Activated naive CD8-positive, alpha-beta T cell treated with anti-CD3 and anti-CD28 coated beads for 36 hours (primary cell): ENCODE measurements at places on chromosomes 7 and 10. TPM values are rescaled to one million over a fixed set of nuclear protein-coding genes. Genes with fewer than 3 reads are reported as not detected.

The PRPS1L1 gene
- not detected for total RNA-seq

The CABCOCO1 gene
- total RNA-seq, result not detected

The PLEKHA1 gene
- 18.8 TPM for total RNA-seq

The AKR1C4 gene
- not detected for total RNA-seq

The CCL24 gene
- total RNA-seq, result not detected

The SLC29A3 gene
- total RNA-seq, result 4.3 TPM

The PRTFDC1 gene
- 2.8 TPM for total RNA-seq

The STAG3 gene
- 21.1 TPM for total RNA-seq

The DNAJB6 gene
- 78.0 TPM for total RNA-seq

- no peaks in the 10 kb centered on the region for H3K36me3 ChIP-seq
- H3K4me1 ChIP-seq, result no peaks in the 10 kb centered on the region
- no peak overlapping the region for H3K4me3 ChIP-seq
- DNase-seq, result no peak
- H3K27ac ChIP-seq, result no peak overlapping the region
These were observed 66.2 kb downstream of the FAM241B start for GRCh38 chr10:69696073-69696731.

GRCh38 chr10:52146766-52147165 is 167.3 kb upstream of the DKK1 start:
- DNase-seq, result no peak
- no peaks in the 10 kb centered on the region for H3K27me3 ChIP-seq
- H3K36me3 ChIP-seq, result no peaks in the 10 kb centered on the region
- no peak overlapping the region for H3K4me3 ChIP-seq

GRCh38 chr10:70714951-70715350 is 42.6 kb downstream of the ADAMTS14 start:
- H3K4me3 ChIP-seq, result no peak overlapping the region
- no peaks in the 10 kb centered on the region for H3K4me1 ChIP-seq
- no peak for DNase-seq
- no peaks in the 10 kb centered on the region for H3K27me3 ChIP-seq
- H3K27ac ChIP-seq, result no peak overlapping the region

GRCh38 chr10:76354212-76354738 is 922.9 kb downstream of the LRMDA start:
- H3K4me1 ChIP-seq, result no peaks in the 10 kb centered on the region
- DNase-seq, result no peak
- no peak overlapping the region for H3K27ac ChIP-seq

- peaks cover 2% of the 10 kb centered on the region for H3K4me1 ChIP-seq
- H3K36me3 ChIP-seq, result no peaks in the 10 kb centered on the region
- H3K4me3 ChIP-seq, result no peak overlapping the region
- no peak for DNase-seq
These were observed 43.8 kb downstream of the ENO4 start for GRCh38 chr10:116892907-116893685.

- H3K36me3 ChIP-seq, result no peaks in the 10 kb centered on the region
- DNase-seq, result no peak
- peaks cover 44% of the 10 kb centered on the region for H3K27me3 ChIP-seq
- H3K27ac ChIP-seq, result no peak overlapping the region
These were observed 50.4 kb downstream of the CFAP46 start for GRCh38 chr10:132892004-132892403.

- H3K4me3 ChIP-seq, result no peak overlapping the region
- no peaks in the 10 kb centered on the region for H3K4me1 ChIP-seq
- H3K36me3 ChIP-seq, result no peaks in the 10 kb centered on the region
- H3K27me3 ChIP-seq, result no peaks in the 10 kb centered on the region
These were observed 1050.5 kb upstream of the AUTS2 start for GRCh38 chr7:68547799-68548198.

- no peak overlapping the region for H3K4me3 ChIP-seq
- peaks cover 8% of the 10 kb centered on the region for H3K36me3 ChIP-seq
- no peak for DNase-seq
- no peak overlapping the region for H3K27ac ChIP-seq
- H3K4me1 ChIP-seq, result peaks cover 13% of the 10 kb centered on the region
- H3K27me3 ChIP-seq, result no peaks in the 10 kb centered on the region
These were observed 72.4 kb downstream of the TPST1 start for GRCh38 chr7:66277492-66277891.

GRCh38 chr10:71719042-71719441 is 536 bp downstream of the C10orf105 start:
- no peaks in the 10 kb centered on the region for H3K36me3 ChIP-seq
- H3K27me3 ChIP-seq, result no peaks in the 10 kb centered on the region
- DNase-seq, result no peak
- H3K4me1 ChIP-seq, result peaks cover 46% of the 10 kb centered on the region
- no peak overlapping the region for H3K27ac ChIP-seq
- H3K4me3 ChIP-seq, result no peak overlapping the region

DNA sequence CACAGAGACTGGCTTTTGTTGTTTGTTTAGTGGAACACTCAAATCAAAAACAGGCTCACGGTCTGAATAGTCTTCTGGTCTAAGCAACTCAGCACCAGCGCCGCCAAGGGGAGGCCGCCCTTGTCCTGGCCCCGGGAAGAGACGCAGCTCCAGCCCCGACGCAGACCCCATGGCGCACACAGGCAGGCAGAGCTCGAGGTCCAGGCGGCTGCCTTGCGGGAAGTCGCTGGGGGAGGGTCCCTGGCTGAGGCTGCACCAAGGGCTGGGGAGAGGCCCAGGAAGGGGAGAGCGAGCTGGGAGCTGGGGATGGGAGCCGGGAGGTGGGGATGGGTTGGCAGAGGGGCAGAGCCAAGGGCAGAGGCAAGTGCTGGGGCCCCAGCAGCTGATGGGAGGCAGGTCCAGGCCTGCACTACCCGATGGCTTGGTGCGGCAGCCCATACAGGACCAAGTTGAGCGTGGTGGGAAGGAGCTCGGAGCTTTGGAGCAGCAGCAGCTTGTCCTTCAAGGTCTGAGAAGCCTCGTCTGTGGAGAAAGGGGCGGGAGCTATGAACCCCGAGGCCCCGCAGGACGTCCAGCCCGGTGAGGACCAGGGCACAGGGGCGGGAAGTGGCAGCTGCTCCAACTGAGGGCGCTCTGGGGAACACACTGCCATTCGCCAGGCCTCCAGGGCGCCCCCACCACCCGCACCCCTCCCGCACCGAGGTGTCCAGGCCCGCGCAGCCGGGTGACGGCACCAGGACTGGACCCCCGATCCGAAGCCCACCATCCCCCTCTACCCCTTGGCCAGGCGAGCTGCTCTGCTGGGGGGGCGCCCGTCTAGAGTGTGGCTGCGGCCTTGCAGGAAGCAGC is 22.7 kb upstream of the NKX6-2 start:
- no peaks in the 10 kb centered on the region for H3K27me3 ChIP-seq
- no peaks in the 10 kb centered on the region for H3K4me1 ChIP-seq
- no peak for DNase-seq
- H3K36me3 ChIP-seq, result no peaks in the 10 kb centered on the region

DNA sequence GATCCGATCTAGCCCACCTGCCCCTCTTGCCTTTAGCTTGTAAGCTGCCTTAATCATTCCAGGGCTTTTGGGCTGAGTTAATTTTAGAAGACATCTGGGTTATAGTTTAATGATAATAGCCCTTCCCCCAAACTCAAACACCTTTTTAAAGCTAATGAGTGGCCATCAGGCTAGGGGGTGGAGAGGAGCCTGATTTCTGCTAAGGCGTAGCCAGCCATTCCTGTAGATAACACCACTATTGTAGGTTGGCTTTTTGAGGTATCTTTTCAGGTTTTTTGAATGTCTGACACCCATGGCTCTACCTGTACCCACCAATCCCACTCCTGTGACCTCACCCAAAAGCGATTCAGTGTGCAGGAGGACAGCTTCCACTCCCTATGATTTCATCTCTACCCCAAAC is 7.6 kb upstream of the SYPL1 start:
- no peak overlapping the region for H3K4me3 ChIP-seq
- no peaks in the 10 kb centered on the region for H3K27me3 ChIP-seq
- H3K36me3 ChIP-seq, result no peaks in the 10 kb centered on the region
- no peak overlapping the region for H3K27ac ChIP-seq
- DNase-seq, result no peak

DNA sequence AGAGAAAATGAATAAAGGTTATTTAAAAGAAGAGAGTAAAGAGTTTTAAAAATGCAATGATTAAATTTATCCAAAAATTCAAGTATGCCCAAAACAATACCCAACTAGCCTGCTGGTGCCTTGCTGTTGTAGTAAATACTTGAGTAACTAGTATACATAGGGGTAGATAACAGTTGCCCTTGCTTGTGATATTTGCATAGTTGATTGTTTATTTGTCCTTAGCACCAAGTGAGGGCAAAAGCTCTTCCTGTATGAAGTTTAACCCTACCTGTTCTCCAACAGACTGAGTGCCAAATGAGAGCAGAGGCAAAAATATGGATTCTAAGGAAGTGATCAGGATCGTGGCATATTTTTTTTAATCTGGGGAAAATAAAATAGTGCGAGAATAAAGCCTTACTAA is 85.0 kb downstream of the PTN start:
- no peaks in the 10 kb centered on the region for H3K27me3 ChIP-seq
- H3K4me3 ChIP-seq, result no peak overlapping the region
- H3K4me1 ChIP-seq, result no peaks in the 10 kb centered on the region
- no peaks in the 10 kb centered on the region for H3K36me3 ChIP-seq
- DNase-seq, result no peak

DNA sequence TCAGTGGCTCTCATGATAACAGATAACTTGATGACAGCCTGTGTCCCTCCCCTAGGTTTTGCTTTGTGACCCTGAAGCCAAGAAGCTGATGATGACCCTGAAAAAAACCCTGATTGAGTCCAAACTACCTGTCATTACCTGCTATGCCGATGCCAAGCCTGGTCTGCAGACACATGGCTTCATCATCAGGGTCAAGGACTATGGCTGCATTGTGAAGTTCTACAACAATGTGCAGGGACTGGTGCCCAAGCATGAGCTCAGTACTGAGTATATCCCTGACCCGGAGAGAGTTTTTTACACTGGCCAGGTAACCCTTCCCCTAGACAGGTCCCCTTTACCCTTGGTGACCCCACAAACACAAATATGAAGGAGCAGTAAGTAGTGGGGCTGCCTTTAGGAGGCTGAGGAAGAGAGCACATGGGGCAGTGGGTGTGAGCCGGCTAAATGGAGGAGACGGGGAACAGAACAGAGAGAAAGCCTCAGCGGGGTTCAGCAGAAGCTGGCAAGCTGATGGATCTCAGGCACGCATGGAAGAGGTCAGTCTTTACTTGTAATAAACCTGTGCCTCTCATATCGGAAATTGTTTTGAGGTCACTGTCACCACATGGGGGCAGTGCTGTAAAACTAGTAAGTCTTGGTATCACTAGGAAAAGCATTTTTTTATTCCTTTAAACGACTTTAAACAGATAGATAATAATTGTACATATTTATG is 20.2 kb downstream of the PDCD11 start:
- no peak overlapping the region for H3K4me3 ChIP-seq
- H3K27me3 ChIP-seq, result no peaks in the 10 kb centered on the region

GRCh38 chr10:43774234-43774769 is 125.6 kb upstream of the ZNF32 start:
- H3K27me3 ChIP-seq, result no peaks in the 10 kb centered on the region
- peaks cover 2% of the 10 kb centered on the region for H3K36me3 ChIP-seq
- no peak overlapping the region for H3K27ac ChIP-seq
- no peak for DNase-seq

DNA sequence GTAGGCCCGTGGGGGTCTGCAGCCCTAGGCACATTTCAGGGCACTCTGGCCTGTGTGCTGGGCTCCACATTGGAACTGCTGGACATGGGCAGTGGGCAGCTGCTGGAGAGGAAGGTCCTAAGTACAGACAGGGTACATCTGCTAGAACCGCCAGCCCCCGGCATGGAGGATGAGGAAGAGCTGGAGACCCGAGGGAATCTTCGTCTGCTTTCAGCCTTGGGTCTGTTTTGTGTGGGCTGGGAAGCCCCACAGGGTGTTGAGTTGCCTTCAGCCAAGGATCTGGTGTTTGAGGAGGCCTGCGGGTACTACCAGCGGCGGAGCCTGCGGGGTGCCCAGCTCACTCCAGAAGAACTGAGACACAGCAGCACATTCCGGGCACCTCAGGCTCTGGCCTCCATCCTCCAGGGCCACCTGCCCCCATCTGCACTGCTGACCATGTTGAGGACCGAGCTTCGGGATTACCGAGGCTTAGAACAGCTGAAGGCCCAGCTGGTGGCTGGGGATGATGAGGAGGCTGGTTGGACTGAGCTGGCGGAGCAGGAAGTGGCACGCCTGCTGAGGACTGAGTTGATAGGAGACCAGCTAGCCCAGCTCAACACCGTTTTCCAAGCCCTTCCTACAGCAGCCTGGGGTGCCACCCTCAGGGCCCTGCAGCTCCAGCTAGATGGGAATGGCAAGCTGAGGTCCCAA is 1.4 kb downstream of the HPS6 start:
- no peak for DNase-seq
- H3K36me3 ChIP-seq, result peaks cover 6% of the 10 kb centered on the region
- no peaks in the 10 kb centered on the region for H3K27me3 ChIP-seq
- peak overlapping the region; percentile 87 for H3K4me3 ChIP-seq

GRCh38 chr10:86962981-86963310 is 4.5 kb downstream of the SNCG start:
- peaks cover 23% of the 10 kb centered on the region for H3K4me1 ChIP-seq
- no peaks in the 10 kb centered on the region for H3K27me3 ChIP-seq
- no peak for DNase-seq
- H3K27ac ChIP-seq, result no peak overlapping the region
- H3K36me3 ChIP-seq, result no peaks in the 10 kb centered on the region

- no peak overlapping the region for H3K4me3 ChIP-seq
- DNase-seq, result no peak
- H3K4me1 ChIP-seq, result peaks cover 27% of the 10 kb centered on the region
- no peaks in the 10 kb centered on the region for H3K27me3 ChIP-seq
These were observed 191.5 kb downstream of the REEP3 start for GRCh38 chr10:63712717-63713115.

GRCh38 chr10:119031496-119032059 is 2.1 kb downstream of the NANOS1 start:
- peak overlapping the region; percentile 17 for H3K27ac ChIP-seq
- no peak for DNase-seq
- peaks cover 27% of the 10 kb centered on the region for H3K36me3 ChIP-seq
- peaks cover 15% of the 10 kb centered on the region for H3K4me1 ChIP-seq
- no peak overlapping the region for H3K4me3 ChIP-seq

DNA sequence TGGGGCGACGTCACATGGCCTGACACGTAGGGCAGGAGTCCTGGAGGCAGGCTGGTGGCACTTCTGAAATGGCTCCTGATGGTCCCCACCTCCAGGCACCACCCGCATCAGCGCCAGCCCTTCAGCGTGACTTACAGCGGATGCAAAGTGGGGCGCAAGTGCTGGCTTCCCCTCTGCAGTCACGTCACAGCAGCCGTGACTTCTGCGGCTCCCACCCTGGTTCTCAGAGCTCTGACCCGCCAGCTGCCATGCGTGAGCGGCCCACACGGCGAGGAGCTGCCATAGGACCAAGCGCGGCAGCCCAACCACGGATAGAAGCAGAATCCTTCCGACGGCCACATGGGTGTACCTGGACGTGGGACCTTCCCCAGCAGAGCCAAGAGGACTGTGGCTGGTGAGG is 159.0 kb downstream of the ELFN1 start:
- DNase-seq, result no peak
- H3K36me3 ChIP-seq, result peaks cover 29% of the 10 kb centered on the region
- no peaks in the 10 kb centered on the region for H3K27me3 ChIP-seq
- H3K4me1 ChIP-seq, result peaks cover 10% of the 10 kb centered on the region
- H3K4me3 ChIP-seq, result no peak overlapping the region
